GM04503 (cell line): ENCODE measurements at places on chromosomes 12 and 14.

- no peak for DNase-seq
Observed at GRCh38 chr12:56631790-56632700, 1.9 kb upstream of the BAZ2A start.

GRCh38 chr12:131559517-131560516 is 151.1 kb upstream of the SFSWAP start:
- DNase-seq, result no peak

DNA sequence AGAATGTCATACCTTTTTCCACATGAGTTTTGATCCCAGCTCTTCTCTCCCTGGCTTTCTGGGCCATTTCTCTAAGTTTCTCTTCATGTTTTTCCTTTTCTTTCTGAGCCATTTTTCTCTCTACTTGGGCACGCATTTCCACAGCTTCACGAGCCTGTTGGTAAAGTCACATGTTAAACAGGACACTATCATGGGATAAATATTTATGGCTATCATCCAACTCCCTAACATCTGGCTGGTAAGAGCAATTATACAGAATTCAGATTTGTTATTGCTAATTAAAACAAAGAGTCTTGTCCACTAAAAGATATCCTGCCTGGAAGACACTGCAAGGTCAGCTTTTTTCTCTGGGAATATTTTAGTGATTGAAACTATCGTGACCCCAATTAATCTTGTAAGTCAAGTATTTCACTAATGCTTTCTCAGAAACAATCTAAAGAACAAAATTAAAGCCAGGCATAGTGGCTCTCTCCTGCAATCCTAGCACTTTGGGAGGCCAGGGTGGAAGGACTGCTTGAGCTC is 23.1 kb downstream of the SLIRP start:
- peak; percentile 6 for DNase-seq

DNA sequence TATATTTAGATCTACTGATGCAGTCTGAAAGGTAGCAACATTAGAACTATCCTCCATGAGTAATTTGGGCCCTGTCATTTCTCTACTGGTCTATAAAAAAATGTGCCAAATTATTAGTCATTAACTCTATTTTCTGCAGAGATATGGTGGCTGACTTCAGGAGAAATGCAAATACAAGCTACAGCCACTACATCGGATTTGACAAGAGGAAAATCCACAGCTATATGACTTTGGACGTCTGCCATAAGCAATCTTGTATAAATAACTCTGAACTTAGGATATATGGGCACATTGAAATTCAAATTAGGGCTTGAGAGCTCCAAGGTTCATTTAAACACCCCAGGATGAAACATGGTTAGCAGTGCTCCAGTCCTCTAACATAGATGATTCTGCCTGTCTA is 983.0 kb upstream of the LRFN5 start:
- DNase-seq, result no peak

DNA sequence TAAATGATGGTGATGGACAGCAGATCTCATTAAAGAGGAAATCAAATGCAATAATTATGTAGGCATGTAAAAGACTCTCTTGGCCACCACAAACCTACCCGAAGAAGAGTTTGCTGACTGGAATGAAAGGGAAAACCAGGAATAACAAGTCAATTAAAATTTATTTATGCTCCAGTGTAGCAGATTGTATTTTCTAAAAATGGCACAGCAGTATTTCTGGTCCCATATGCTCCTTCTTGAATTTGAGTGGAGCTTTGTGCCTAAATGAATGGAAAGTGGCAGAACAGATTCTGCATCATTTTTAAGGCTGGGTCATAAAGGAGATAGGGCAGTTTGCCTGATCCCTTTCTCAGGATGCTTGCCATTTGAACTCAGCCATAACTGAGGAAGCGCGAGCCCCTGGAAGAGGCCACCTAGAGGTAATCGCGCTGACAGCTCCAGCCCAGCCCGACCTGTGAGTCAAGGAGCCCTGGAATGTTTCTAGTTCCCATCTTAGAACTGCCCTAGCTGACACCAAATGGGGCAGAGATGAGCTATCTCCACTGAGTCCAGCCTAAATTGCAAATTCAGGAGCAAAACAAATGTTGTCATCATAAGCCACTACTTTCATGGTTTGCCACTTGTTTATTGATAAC is 229.2 kb upstream of the TMTC1 start:
- no peak for DNase-seq

GRCh38 chr12:69392179-69392928 is 32.8 kb downstream of the YEATS4 start:
- no peak for DNase-seq

GRCh38 chr14:95463171-95463901 is 53.1 kb downstream of the SYNE3 start:
- no peak for DNase-seq

DNA sequence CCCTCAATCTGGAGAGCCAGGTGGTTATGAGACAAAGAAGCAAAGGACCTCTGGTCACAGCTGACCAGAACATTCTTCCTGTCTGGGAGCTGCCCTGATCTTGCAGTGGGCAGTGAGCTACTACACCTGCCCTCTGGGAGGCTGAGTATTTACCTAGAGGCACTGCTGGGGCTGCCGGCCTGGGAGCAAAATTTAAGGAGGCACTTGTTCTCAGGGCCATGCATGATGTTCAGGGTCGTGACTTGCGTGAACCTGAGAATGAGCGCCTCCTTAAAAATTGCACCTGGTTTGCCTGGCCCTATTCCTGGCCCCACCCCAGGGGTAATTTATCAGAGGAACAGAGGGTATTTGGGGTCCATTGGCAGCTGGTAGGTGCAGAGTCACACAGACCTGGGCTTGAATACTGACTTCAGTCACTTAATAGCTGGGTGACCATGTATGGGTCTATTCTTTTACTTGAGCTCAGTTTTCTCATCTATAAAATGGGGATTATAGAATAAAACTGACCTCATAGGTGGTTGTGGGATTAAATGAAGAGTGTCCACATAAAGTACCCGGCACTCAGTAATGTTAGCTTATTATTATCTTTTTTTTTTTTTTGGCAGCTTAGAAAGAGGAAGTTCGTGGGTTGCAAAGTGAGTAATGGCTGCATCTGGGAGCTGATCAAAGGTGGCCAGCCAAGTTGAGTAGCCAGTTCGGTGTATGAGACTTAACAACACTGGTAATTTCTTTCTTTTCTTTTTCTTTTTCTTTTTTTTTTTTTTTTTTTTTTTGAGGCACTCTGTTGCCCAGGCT is 107.4 kb upstream of the MED13L start:
- no peak for DNase-seq

- no peak for DNase-seq
Observed at GRCh38 chr12:29711381-29711780, 72.4 kb downstream of the TMTC1 start.

DNA sequence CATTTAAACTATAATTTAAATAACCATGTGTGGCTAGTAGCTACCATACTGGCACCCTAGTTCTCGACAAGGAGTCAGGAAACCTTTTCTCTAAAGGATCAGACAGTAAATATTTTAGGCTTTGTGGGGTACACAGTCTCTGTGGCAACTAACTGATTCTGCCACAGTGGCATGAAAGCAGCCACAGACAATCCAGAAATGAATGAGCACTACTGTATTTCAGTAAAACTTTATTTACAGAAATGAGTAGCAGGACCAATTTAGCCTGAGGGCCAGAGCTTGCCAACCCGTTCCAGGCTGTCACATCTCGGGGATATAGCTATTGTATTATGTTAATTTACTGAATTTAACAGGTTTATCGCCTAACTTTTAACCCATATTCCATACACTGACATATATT is 278.7 kb downstream of the ITPR2 start:
- DNase-seq, result no peak

- DNase-seq, result no peak
Observed at GRCh38 chr14:77406086-77406485, 17.2 kb downstream of the NOXRED1 start.

DNA sequence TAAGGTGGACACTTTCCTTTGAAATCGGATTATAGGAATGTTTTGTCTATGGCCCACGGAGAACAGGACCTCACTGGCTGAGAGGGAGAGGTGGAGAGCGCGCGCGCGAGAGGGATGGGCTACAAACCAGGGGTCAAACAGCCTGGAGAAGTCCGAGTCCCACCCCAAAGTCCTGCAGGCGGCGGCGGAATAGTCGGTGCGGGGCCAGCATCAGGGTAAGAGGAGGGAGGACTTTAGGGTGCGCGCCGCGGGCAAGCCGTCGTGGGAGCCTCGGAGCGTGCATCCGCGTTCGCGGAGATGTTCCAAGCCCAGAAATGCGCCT is 3.3 kb upstream of the HOXC8 start:
- DNase-seq, result no peak

- no peak for DNase-seq
Observed at GRCh38 chr12:57031138-57031725, 14.9 kb upstream of the TAC3 start.

DNA sequence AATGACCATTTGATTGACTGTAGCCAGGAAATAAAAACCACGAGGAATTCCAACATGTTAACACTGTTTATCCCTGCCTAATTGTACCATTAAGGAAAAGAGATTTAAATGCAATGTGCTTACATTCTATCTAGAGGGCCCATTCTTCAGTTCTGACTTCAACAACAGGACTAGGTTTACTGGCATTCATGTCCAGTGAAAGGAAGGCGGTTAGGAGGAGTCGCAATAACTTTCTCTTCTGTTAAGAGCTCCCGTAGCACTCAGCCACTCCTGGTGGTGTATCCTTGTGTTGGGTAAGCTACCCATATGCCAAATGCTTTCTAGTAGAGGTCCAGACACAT is 154.7 kb downstream of the STXBP6 start:
- DNase-seq, result no peak

DNA sequence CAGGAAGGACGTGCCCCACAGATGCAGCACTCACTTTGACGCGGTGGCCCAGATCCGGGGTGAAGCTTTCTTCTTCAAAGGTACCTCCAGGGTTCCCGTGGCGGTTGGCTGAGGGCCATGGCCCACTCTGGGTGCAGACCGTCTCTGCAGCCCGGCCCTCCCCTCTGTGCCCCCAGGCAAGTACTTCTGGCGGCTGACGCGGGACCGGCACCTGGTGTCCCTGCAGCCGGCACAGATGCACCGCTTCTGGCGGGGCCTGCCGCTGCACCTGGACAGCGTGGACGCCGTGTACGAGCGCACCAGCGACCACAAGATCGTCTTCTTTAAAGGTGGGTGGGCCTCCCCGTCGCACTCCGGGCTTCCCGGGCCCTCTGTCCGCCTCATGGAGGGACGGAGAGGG is 16.9 kb downstream of the MMP17 start:
- no peak for DNase-seq

- no peak for DNase-seq
Observed at GRCh38 chr14:67486890-67487289, 1.6 kb downstream of the TMEM229B start.

DNA sequence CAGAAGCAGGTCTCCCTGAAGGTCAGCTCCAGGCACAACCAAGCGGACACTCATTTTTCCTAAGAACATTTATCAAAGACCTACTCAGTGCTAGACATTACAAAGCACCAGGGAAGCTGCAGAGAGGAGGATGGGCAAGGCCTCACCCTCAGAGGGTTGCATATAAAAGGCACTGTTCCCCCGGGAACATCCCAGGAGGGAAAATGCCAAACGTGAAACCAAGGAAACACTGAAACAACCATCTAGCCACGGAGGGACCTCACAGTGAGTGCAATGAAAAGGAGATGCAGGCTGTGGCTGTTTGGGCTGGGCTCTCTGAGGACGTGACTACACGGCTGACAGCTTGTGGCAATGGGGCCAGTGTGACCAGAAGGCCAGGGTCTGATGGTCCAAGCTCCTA is 117.4 kb upstream of the VASH1 start:
- DNase-seq, result no peak

DNA sequence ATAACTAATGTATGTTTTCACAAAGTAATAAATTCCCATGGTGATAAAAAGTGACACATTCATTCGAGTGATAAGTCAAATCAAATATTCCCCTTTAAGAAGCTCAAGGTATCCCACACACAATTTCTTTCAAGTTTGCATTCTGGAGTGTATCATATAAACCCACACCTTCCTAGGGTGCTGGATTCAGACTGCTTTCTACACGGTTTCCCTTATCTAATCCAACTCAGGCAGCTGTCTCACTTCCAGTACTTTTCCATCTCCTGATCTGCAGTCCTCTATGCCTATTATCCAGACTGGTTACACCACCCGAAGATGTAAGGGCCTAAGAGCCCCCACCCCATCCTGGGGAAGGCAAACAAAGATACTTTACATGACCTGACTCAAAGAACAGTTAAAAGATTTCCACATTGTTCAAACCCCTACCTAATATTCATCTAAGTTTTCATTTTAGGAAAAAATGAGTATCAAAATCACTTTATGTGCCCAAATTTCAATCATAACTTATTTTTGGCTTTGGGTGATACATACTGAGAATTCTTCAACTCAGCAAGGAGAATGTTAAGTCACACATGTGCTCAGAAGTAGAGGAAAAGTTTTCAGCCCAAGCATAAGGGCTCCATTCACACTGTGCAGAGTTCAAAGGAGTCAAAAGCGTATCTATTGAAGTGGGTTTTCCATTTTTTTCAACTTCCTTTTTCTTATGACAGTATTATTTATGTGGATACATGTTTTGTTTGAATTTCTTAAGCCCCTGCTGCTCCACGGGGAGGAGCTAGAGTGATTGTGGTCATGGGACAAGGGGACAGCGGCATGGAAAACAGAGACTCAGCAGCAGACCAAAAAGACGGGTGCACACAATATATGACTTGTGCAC is 41.8 kb downstream of the CORO1C start:
- no peak for DNase-seq

DNA sequence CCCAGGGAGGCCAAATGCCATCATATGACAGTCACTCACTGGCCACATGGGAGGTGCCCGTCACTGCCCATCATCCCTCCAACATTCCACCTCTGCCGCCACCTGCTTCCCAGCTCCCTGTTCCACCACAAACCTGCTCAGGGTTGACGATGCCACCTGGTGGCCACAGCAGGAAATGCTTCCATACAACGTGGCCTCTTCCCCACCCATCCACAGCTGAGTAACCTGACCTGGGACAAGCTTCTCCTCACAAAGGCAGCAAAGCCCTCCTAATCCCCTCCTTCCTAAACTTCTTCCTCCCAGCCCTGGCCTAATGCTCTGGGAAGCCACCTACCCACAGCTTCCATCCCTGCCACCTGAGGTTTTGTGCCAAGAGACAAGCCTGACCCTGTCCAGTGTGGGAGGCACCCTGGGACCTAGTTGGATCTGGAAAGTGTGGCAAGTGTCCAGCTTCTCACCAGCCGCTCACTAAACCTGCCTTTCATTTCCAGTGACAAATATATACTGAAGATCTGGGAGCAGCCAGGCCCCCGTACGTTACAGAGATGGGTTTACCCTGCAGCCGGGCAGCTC is 4.3 kb downstream of the DEGS2 start:
- DNase-seq, result no peak
